Stimulated activated CD8-positive, alpha-beta memory T cell treated with anti-CD3 and anti-CD28 coated beads, Interleukin-2, amount 100 ng/mL, for 48 hours (primary cell): ENCODE measurements at places on chromosomes 7 and 10.

- no peak for DNase-seq
Measured at GRCh38 chr7:136312592-136312991, 335.4 kb upstream of the MTPN start.

- DNase-seq, result no peak
Measured at GRCh38 chr10:128147669-128148068, 21.4 kb upstream of the MKI67 start.

- DNase-seq, result no peak
Measured at GRCh38 chr10:93459466-93459865, 22.7 kb downstream of the MYOF start.

DNA sequence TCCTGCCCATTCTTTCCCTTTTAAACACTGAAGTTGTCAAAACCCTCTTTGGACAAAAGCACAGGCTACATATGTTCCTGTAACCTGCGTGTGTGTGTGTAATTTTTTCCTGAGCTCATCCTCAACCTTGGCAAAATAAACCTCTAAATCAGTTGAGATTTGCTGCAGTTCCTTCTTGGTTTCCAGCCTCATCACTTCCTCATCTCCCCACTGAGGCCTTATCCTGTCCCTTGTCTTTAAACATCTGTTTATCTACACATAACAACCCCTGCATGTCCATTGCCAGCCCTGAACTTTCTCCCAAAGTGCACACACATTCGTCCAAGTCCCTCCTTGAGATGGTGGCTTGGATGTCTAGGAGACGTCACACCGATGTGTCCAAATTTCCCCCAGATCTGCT is 35.5 kb downstream of the LYZL2 start:
- no peak for DNase-seq

- no peak for DNase-seq
Measured at GRCh38 chr10:124249812-124250432, 156.5 kb upstream of the CHST15 start.

DNA sequence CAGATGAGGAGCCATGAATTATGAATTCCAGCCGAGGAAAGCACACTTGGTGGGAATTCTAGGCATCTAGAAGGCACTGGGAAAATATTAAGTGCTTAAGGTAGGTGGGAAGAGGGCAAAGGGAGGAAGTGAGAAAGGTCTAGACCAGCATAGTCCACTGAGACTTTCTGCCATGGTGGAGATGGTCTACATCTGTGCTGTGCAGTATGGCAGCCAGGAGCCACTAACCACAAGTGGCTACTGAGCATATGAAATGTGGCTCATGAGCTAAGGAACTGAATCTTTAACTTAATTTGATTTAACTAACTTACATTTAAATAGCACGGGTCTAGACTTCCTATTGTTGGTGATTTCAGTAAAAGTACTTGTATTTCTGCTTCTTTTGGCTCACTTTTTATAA is 82.5 kb upstream of the SEM1 start:
- DNase-seq, result no peak

DNA sequence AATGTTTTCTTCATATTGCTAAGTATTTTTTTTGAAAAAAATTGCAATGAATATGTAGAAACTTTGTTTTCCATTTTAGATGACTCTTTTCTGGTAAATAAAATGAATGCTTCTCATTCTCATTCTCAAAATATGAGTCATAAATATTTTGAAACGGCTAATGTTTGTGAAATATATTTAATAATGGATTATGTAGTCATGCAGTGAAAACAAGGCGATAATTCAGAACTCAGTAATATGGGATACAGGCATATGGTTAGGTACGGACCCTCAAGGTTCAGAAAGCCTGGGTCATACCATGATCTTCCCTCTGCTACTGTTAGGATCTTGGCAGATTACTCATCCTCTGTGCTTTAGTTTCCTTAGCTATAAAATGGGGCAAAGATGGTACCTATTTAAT is 46.2 kb upstream of the SLC39A12 start:
- DNase-seq, result no peak

DNA sequence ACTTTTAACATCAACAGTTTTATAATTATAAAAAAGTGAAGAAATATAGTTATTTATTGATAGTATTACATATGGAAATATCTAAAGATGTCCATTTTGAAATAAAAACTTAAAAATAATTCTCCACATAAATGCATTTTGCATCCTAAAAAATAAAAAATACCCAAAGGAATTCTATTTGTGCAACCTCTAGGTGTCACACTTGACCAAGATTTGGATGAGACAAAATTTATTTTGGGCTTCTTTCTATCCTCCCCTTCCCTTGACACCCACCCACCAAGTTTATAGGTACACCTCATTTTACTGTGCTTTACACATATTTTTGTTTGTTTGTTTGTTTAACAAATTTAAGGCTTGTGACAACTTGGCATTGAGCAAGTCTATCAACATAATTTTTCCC is 3.3 kb upstream of the THSD7A start:
- DNase-seq, result no peak

GRCh38 chr10:68088740-68089139 is 13.7 kb upstream of the HERC4 start:
- no peak for DNase-seq

- peak; percentile 42 for DNase-seq
Measured at GRCh38 chr10:46268076-46268881, 18.5 kb upstream of the ANTXRL start.

GRCh38 chr7:101581891-101582290 is 47.2 kb downstream of the MYL10 start:
- DNase-seq, result no peak

DNA sequence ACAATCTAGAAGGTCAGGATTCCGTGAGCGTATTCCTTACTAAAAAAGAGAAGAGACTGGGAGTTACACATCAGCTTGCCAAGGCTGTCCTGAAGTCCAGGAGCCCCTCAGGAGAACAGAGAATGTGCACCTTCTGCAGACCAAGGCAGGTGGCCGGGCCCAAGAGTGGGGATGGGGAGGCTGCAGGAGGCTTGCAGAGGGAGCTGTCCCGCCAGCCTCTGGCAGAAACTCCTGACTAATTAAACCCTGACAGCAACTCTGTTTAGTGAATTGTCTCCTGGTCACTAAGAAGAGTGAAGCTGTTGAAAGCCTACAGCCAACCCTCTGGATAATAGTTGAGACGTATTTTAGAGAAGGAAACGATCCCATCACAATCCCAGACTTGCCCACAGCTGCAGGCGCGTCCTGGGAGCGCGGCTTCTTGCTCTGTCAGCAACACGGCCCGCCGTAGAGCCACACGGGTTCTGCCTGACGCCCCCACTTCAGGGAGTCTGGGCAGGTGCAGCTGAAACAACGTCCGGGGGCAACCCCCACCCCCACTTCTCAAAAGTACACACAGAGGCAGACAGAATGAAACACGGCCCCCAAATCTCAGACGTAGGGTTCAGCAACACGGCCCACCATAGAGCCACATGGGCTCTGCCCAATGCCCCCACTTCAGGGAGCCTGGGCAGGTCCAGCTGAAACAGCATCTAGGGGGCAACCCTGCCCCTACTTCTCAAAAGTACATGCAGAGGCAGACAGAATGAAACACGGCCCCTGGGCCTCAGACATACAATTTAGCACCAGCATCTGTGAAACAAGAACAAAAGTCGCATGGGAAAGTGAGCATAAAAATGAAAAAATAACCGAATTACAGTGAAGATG is 45.2 kb downstream of the DIP2C start:
- DNase-seq, result no peak

DNA sequence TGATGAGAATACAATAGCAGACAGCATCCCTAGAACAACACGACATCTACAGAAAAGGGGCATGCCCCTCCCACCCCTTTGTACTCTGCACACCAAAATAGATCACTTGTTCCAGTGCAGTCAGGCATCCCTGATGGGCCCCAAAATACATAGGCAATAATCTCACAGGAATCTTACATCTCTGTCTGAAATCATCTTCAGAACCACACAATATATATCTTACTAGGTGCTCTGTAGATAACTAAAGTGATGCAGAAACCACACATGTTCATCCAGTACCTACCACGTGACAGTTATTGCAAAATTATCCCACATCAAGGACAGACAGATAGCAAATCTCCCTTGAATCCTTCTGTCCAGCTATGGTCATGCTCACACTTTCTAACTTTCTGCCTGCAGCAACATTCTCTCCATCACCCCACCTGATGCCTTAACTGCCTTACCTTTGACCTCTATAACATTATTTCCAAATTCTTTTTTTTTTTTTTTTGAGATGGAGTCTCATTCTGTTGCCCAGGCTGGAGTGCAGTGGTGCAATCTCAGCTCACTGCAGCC is 30.7 kb downstream of the ST8SIA6 start:
- DNase-seq, result no peak

GRCh38 chr10:114395366-114396022 is 8.8 kb downstream of the AFAP1L2 start:
- no peak for DNase-seq

- no peak for DNase-seq
Measured at GRCh38 chr10:69400936-69401335, 15.8 kb downstream of the TACR2 start.
